ENCODE measurements at places on chromosomes 7 and 10.

- no peak for DNase-seq
These were observed 17.1 kb downstream of the STEAP4 start for GRCh38 chr7:88289564-88290025.

DNA sequence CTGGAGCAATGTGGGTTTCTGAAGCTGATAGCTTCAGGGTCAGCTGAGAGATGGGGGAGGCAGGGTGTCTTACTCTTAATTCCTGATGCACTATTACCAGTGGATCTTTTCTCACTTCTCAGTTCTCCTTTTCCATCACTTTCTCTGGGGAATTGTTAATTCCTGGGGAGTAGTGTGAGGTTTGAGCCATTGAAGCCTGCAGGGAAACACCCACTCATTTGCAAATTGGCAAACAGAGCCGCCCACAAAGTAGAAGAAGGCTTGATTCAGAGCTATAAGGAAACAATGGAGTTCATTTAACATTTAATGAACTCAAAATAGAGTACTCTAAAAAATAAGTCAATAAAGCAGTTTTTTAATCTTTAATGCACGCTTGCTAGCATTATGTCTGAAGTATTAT lies 4.3 kb upstream of the TECTB start:
- DNase-seq, result no peak

DNA sequence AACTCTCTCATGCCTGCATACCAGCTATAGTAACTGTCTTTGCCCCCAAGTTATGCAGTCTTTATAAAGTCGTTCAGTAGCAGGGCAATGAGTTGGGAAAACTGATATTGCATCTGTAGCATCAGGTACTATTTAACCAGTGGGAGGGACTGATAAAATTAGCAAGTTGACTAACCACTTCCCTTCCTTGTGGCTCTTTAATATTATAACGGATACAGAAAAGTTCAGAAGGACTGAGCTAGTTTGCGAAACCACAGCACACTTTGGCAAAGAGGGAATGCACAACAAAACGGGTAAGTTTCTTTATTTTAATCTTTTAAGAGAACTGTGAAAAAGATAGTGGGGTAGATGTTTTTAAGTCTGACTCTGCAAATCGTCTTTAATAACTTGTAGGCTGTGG lies 205.3 kb upstream of the HDAC9 start:
- DNase-seq, result no peak

GRCh38 chr10:58367069-58367468 lies 18.1 kb upstream of the TFAM start:
- DNase-seq, result no peak

- no peak for DNase-seq
These were observed 21.8 kb upstream of the SDK1 start for GRCh38 chr7:3279147-3279818.

DNA sequence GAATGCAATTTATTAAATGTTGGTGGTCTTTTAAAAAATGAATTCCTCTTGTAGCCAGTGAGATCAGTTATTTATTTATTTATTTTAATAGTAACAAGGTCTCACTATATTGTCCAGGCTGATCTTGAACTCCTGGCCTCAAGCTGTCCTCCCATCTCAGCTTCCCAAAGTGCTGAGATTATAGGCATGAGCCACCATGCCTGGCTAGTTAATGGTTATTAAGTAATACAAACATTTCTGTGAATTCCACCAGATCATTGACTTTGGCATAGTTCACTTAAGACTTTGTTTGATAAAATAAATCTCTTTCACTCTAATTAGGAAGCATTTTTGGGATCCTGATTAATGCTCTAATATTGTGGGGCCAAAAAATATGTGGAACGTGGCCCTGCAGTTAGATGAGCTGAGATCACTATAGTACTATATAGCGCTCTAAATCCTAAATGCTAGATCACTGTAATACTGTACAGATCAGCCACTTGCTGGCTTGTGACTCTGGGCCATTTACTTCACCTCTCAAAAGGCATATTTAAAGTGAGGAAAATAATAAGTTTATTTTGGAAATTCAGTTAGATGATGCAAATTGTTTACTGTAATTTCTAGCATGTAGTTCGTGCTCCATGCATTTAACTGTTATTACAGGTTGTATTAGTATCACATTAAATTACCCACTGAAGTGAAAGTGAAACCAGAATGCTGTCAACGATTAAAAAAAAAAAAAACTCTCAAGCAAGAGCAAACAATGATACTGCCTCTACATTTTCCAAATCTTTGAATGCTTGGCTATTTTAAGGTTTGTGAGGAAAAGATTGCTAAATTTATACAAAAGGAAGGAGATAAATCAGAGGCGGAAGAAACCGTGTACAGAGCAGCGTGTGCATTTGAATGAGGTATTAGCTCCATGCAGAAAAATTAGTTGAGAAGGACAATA lies 15.9 kb upstream of the FAS start:
- no peak for DNase-seq

GRCh38 chr10:84214612-84215235 lies 10.6 kb downstream of the LRIT2 start:
- DNase-seq, result no peak

- no peak for DNase-seq
These were observed 50.5 kb downstream of the VIPR2 start for GRCh38 chr7:159094023-159094740.

- no peak for DNase-seq
These were observed 14.0 kb upstream of the AKR1E2 start for GRCh38 chr10:4812046-4812445.

- no peak for DNase-seq
These were observed 69.8 kb downstream of the C10orf143 start for GRCh38 chr10:130040817-130041330.
